ENCODE measurements at places on chromosomes 2 and 18. TPM values are rescaled to one million over a fixed set of nuclear protein-coding genes. Genes with fewer than 3 reads are reported as not detected.

ITGAV gene
- polyA plus RNA-seq = 73.4 TPM

SERPINB11 gene
- polyA plus RNA-seq = not detected

MATN3 gene
- 3.7 TPM for polyA plus RNA-seq

GPR155 gene
- 12.4 TPM for polyA plus RNA-seq

DSG4 gene
- polyA plus RNA-seq = not detected

CKAP2L gene
- polyA plus RNA-seq = 20.9 TPM

PCARE gene
- polyA plus RNA-seq = 0.43 TPM

APOB gene
- polyA plus RNA-seq = 5.3 TPM

DNA sequence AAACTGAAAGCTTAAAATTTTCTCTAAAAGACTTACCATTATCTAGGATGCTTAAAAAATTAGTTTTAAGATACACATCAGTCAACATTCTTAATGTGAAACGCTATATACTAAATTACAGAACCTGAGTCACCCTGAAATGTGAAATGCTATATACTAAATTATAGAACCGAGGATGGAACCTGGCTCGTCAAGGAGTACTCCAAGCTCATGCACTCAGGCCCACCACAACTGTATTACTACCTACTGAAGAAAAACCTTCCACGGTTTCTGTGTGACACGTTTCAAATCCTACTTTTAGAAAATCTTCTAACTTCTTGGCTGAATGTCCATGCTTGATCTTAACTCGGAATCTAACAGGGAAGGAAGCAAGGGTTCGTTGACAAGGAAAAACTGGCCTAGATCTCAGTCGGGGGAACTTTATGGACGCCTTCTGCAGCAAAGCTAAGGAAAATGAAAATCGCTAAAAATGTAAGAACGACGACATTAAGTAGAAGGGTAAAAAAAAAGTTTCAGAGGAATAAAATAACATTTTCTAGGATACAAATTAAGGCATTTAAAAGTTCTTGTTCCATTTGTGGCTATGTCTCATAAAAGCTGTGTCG is 1.4 kb downstream of the PRKD3 start:
- DNase-seq = no peak

GRCh38 chr2:190854726-190855125 is 25.9 kb upstream of the GLS start:
- DNase-seq = no peak

- DNase-seq = no peak
Observed at GRCh38 chr2:20675701-20676352, 8.9 kb downstream of the GDF7 start.

DNA sequence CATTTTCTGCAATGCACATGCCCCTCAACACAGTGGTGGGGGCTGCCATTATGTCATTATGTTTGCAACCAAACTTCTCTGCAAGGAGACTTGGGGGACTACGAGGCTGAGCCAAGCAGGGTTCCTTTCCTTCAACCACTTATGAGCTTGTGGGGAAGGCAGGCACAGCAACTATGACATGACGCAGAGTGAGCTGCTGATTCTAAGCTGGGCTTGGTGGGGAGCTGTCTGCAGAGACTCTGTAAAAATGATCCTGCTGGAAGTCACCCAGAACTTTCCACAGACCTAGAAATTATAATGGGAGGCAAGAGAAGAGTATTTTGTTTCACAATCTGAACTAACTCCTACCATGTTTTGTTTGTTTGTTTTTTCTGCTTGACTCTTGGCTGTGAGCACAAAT is 55.6 kb downstream of the INPP5D start:
- DNase-seq = no peak

- DNase-seq = no peak
Observed at GRCh38 chr2:114274957-114275356, 167.5 kb upstream of the DPP10 start.

DNA sequence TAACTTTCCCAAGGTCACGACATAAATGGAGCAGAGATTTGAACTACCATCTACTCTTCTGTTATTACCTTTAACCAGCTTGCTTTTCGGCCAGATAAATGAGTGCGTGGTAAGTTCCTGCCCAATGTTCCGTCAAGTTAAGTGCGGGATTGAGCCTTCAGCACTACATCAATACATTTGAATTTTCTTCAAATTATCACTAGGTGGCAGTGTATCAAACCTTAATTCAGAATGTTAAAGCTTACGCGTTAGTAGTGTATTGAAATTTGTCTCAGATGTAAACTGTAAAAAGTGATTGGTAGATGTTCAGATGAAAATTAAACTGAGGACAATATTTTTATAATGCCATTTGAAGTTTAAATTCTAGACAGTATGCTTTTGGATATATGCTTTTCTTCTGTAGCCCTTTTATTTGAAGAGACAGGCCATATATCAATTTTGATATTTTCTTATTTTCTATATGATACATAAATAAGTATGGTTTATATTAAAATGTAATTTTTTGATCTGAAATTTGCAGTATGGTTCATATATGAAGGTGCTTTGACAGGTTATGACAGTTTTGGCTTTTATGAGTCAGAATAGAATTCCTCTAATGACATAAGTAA is 681.3 kb downstream of the ADCYAP1 start:
- peak; percentile 17 for DNase-seq

DNA sequence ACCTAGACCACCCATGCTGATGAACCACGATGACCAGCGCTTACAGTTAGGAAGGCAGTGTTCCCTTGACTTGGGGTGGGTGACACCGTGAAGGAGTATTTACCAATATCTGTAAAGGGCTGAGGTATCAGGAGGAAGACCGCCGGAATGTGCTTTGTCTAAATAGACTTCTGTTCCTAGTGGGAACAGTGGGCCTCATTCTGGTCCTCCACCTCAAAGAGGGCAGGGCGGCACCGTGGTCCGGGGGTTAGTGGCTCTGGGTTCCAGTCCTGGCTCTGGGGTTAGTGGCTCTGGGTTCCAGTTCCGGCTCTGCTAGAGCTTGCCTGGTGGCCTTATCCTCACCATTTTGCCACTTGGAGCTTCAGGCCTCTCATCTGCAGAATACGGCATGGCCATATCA is 91.6 kb upstream of the SMAD2 start:
- DNase-seq = no peak

DNA sequence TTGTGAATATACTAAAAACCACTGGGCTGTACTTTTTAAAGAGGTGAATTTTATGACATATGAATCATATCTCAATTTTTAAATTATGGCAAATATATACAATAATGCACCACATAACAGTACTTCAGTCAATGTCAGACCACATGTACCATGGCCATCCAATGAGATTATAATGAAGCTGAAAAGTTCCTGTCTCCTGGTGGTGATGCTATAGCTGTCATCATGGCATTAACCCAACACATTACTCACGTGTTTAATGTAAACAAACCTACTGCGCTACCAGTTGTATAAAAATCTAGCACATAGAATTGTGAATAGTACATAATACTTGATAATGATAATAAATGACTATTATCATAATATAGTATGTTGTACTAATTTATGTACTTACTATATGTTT is 77.6 kb upstream of the ID2 start:
- DNase-seq = no peak

DNA sequence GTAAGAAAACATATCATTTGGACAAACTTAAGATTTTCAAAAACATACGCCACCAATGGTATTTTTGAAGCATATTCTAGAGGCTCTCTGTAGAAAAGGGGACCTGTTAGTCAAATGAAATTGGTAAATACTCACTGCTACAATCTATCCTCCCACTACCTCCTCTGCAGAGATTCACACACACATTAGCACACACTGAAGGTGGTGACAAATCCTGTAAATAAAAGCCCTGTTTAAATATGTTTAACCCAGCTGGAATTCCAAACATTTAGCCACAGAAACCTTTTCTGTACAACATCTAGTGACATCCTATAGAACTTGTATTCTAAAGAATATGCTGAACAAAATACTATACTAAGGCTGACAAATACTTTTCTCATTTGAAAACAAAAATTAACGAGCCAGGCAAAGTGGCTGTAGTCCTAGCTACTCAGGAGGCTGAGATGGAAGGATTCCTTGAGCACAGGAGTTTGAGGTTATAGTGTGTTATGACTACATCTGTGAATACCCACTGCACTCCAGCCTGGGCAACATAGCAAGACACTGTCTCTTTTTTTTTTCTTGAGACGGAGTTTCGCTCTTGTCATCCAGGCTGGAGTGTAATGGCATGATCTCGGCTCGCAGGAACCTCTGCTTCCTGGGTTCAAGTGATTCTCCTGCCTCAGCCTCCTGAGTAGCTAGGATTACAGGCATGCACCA is 25.9 kb downstream of the ALS2 start:
- no peak for DNase-seq

- DNase-seq = peak; percentile 29
Observed at GRCh38 chr2:54456362-54456611, 160 bp downstream of the SPTBN1 start.

DNA sequence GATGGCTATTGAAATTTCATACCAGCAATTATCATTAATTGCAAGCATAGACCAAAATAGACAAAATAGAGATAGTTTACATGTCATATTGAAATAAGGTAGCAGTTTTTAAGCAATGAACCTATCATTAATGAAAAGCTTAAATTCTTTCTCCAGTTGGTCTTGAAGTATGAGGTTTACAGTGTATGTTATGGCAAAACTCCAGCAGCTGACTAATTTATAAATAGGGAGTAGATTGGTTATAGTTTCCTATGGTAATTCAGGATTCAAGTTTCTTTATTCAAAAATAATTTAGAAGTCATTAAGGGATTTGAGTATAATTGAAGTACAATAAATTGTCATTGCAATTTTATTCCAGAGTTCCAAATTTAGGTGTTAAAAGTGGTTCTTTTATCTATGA is 69.6 kb upstream of the COL5A2 start:
- no peak for DNase-seq

GRCh38 chr2:177053038-177053437 is 159.6 kb upstream of the HNRNPA3 start:
- DNase-seq = no peak

- peak; percentile 89 for DNase-seq
Observed at GRCh38 chr2:131105156-131105949, at the start of gene PLEKHB2. TSS of gene PLEKHB2 (plus strand) at chr2:131105336. CDS start at chr2:131120942, 15,606 bp downstream.

DNA sequence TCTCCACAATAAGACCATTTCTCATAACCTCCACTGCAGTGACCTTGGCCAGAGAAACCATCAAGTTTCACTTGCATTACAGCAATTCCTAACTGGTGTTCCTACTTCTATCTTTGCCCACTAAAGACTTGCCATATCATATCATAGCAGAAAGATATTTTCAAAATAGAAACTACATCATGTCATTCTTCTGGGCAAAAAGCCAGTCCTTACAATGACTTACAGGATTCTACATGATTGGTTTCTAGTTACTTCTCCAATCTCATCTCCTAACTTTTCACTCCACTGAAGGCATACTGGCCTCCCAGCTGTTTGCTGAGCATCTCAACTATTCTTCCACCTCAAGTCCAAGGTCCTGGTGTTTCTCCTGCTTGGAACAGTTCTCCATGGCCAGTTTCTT is 151.4 kb downstream of the HNMT start:
- DNase-seq = no peak

DNA sequence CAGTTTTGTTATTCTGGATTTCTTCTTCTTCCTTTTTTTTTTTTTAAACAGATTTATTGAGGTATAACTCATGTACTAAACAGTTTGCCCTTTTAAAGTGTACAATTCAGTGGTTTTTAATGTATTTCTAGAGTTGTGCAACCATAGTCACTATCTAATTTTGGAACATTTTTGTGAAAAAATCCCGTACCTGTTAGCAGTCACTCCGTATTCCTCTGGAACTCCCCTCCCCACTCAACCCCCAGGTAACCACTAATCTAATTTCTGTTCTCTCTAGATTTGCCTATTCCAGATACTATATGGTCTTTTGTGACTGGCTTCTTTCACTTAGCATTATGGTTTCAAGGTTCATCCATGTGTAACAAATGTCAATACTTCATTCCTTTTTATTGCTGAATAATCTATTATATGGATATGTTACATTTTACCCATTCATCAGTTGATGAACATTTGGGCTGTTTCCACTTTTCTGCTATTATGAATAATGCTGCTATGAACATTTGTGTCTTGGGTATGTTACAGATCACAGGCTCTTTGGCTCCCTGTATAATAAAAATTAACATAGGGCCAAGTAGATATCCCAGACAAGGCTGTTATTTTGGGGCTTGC is 21.9 kb downstream of the EHBP1 start:
- DNase-seq = no peak

- DNase-seq = no peak
Observed at GRCh38 chr2:235855011-235855410, 313.2 kb downstream of the GBX2 start.

GRCh38 chr2:192267484-192267883 is 72.8 kb upstream of the TMEFF2 start:
- DNase-seq = no peak

DNA sequence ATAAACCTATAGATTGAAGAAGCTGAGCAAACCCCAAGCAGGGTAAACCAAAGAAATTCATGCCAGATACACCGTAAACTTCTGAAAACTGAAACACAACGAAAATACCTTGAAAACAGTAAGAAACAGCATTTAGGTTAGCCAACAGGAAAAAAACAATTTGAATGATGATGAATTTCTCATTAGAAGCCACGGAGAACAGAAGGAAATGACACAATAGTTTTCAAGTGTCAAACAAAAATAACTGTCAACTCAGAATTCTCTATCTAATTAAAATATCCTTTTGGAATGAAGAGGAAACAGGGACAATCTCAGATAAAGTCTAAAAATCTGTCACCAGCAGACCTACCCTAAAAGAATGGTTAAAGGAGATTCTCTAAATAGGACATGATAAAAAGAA is 37.3 kb upstream of the MALL start:
- DNase-seq = no peak

DNA sequence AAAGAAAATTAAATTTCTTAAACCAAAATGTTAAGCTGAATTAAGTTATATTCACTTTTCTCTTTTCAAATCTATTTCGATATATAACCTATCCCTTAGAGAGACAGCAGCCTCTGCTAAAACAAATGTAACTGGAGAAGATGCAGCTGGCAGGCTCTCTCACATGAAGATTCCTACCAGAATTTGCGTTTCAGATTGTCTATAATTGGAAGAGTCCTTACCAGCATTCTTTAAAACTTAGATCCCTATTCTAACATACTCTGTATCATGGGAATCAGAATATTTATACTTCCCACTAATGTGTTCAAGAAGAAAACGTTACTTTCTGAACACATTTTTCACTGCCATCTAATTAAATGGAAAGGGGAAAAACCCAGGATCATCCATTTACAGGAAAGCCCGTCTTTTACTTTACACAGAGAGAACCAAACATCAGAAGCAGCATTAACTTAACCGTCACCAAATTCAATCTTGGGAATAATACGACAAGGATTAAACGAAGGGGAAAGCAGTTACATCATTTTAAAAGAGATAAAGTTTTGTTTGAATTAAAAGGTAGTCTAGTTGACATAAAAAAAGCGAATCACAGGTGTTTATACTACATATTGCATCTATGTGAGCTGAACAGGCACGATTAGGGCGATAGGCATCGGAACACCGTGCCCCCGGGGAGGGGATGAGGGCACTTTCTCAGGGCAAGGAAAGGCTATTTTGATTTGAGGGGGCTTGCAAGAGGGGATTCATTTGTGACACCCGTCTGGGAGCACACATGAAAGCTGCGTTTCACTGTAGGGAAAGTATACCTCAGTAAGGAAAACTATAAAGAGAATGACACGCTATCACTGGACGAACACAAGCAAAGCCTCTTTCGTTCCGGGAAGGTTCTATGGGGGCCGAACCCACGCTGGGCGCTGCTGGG is 1.3 kb downstream of the PTPN2 start:
- DNase-seq = peak; percentile 11

GRCh38 chr2:239093542-239093941 is 245.7 kb downstream of the TWIST2 start:
- DNase-seq = no peak

- DNase-seq = no peak
Observed at GRCh38 chr2:147297820-147298219, 547.0 kb upstream of the ACVR2A start.

GRCh38 chr2:26778507-26778906 is 7.3 kb upstream of the CENPA start:
- no peak for DNase-seq

- DNase-seq = peak; percentile 4
Observed at GRCh38 chr18:75727456-75727855, 300.0 kb upstream of the SMIM21 start.

All from left kidney (tissue), 8 donors.